ENCODE measurements at places on chromosomes 16 and 17.
A peak's percentile ranks its signal among the peaks of the same experiment; 100 is the strongest.

DNA sequence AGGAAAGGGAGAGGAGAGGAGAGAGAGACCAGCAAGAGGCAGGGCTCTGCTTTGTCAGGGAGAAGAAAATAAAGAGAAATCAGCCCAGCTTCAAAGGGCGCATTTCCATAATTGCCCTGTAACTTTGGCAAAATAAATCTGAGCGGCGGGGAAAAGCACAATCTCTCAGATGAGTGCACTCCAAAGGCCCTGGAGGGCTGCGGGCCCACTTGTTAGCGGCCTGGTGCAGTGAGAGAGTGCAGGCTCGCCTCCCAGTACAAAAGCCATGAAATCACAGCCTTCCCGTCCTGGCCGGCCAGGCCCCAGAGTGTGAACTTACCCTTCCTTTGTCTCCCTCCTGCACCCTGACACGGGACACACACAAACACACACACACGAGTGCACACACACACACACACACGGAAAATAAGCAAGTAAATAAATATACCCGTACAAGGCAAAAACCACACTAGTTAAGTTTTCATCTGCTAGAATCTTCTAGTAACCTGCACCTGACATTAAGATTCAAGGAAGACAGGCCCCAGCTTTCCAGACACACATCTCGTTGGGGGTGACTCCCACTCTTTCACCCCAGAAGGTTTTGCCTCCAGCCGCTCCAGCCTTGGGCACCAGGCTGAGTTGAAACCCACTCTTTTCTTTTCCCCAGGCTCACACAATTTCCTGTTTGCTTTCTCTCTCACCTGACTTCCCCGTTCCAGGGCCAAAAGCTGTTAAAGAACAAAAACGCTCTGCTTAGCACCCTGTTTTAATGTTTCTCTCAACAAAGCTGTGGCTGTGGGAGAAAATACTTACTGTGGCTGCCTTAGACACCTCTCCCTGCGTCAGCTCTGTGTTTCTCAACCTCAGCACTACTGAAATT, 8.5 kb downstream of the IRX3 start:
- no peak for DNase-seq

DNA sequence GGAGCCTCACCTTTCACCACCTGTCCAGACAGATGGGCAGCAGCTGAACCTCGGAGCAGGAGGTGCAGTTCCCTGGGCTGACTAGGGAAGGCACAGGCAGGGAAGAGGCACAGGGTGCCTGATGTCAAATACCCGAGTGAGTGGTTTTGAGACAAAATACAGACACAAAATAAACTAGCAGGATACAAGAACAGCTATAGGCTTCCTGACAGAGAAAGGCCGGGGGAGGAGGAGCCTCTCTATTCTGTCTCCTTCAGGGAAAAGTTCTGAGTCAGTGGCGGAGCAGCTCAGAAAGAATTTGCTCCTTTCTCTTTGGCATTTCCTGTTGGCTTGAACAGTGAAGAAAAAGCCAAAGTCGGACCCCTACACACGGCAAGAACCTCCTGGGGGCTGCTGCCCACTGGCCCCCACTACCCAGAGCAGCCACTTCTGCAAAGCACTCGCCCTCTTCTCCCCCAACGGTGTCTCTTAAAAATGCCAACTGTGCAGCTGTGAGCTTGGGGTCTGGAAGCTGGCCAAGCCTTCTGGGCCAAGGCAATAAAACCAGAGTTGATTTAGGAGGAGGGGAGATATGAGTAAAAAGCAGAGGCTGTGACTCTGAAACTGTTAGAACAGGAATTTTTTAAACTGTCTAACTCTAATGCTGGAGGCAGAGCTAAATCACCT, 14.4 kb upstream of the FAAP100 start:
- no peak for DNase-seq

GRCh38 chr17:13587487-13588338, 14.0 kb downstream of the HS3ST3A1 start:
- DNase-seq = no peak

- DNase-seq = no peak
Measured at GRCh38 chr16:15993541-15993940, 44.1 kb downstream of the ABCC1 start.

- no peak for DNase-seq
Measured at GRCh38 chr16:75193730-75194444, 13.1 kb downstream of the CTRB2 start.

DNA sequence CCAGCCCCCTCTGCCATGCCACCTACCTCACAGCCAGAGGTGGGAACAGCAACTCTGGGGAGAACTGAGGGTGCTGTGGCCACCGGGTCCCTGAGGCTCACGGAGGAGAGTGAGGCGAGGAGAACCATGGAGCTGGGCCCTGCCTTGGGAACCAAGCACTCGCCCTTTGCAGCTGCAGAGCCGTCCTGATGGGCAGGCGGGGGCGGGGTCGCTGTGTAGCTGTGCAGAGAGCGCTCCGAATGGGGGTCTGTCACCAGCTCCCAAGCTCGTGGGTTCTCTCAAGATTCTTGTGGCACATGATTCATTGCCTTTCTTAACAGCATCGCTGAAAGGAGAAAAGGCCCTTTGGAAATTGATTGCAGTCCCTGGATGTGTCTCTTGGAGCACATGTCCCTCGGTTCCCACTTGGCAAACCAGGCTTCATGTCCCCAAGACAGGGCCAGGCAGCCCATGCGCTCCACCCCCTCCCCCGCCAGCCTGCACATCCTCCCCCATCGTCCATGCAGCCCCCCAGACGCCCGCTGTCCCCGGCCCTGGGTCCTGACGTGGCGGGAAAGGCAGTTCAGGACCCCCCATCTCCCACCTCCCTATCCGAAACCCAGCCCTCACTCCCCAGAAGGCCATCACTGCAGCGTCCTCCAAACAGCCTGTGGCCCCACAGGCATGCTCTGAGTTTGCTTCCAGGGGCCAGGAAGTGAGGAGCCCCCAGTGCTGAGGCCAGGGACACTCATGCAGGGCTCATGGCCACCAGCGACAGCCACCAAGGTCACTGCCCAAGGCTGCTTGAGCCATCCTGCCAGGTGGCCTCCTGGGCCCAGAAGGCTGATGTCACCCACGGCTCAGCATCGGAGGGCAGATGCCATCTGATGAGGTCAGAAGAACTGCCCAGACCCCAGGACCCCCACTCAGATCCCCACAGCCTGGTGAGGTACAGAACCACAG, 20.6 kb upstream of the CHMP6 start:
- DNase-seq = no peak

DNA sequence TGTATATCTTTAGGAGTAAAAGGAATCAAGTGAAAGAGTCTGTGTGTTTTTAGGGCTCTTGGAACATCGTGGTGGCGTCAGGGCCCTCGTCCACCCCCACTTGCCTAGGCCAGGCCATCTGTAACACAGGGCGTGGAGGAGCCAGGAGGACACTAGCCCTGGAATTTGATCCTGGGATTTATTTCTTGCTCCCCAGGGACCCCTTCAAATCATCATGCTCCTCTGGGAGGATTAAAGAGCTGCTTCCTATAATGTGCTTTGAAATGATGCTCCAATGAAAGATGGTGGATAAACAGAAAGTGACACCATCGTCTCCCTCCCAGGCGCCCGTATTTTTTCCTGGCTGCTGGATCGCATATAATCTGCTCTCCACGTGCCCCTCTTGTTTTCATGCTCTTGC, 113.3 kb downstream of the AATF start:
- DNase-seq = no peak

GRCh38 chr17:16928406-16929034, 43.4 kb downstream of the TNFRSF13B start:
- no peak for DNase-seq

- no peak for DNase-seq
Measured at GRCh38 chr16:56894331-56894917, 29.4 kb downstream of the SLC12A3 start.

- no peak for DNase-seq
Measured at GRCh38 chr17:7262935-7263800, 890 bp upstream of the CLDN7 start.

DNA sequence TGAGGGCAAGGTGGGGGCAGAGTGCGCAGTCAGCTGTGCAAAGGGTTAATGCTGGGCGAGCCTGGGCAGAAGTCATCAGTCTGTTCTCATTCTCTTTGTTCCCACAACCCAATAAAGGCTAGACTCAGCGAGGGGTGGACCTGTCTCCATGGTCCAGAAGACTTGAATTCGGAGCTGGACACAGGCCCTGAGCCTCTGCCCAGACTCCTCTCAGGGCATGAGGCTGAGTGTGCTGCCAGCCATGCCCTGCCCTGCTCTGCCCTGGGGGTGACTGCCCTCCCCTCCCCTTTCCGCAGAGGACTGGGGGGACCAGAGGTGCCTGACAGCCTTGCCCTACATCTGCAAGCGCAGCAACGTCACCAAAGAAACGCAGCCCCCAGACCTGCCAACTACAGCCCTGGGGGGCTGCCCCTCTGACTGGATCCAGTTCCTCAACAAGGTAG, 54.5 kb downstream of the MRC2 start:
- DNase-seq = no peak

GRCh38 chr17:47857551-47858455, 6.8 kb upstream of the SP6 start:
- no peak for DNase-seq

GRCh38 chr17:82272495-82273326, 789 bp downstream of the CSNK1D start:
- DNase-seq = no peak

GRCh38 chr16:86510465-86511261, at the start of gene FOXF1:
Gene FOXF1 (plus strand): TSS chr16:86510527. CDS start chr16:86510570, 43 bp downstream.
- DNase-seq = no peak

DNA sequence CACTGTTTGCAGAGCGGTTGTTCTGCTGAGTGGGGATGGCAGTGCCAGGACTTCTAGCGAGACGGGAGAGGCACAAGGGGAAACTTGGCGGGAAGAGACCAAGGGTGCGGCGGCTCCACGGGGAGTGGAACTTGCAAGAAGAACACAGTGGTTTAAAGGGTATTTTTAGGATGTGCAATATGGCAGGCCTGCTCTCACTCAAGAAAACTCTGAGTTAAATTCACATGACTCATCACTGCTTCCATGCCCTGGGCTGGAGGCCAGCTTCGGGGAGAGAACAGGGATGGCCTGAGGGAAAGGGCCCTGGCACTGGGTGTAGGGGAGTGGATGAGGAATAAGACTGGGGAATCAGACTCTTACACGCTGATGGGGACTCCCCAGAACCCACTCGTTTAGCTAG, 13.3 kb upstream of the CD300LD start:
- no peak for DNase-seq

DNA sequence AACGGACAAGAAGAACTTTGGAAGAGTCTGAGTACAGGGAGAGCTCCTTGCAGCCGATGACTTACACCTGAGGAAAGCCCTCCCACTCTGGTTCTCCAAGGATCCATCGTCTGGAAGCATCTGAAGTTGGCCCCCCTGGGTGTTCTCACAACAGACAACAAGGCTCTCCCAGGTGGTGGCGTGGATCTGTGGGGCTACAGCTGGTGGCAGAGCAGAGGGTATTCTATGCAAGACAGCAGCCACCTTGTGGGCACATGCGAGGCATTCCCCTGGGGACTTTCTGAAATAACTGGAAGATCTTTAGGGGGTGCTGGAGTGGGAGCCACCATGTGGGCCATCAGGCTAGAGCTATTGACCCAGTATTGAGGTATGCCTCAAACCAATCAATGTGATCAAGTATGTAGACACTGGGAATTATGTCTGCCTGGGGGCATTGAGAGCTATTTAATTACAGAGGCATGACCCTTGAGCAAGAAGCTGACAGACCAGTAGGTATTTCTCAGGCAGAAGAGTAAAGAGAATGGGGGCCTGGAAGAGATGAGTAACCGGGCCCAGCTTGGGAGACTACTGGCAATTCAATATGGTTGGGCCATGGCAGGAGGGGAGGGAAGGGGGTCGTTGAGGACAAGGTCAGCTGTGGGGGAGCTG, 6.9 kb upstream of the KRT19 start:
- DNase-seq = no peak

- DNase-seq = no peak
Measured at GRCh38 chr17:40888196-40888720, 3.2 kb upstream of the KRT20 start.

DNA sequence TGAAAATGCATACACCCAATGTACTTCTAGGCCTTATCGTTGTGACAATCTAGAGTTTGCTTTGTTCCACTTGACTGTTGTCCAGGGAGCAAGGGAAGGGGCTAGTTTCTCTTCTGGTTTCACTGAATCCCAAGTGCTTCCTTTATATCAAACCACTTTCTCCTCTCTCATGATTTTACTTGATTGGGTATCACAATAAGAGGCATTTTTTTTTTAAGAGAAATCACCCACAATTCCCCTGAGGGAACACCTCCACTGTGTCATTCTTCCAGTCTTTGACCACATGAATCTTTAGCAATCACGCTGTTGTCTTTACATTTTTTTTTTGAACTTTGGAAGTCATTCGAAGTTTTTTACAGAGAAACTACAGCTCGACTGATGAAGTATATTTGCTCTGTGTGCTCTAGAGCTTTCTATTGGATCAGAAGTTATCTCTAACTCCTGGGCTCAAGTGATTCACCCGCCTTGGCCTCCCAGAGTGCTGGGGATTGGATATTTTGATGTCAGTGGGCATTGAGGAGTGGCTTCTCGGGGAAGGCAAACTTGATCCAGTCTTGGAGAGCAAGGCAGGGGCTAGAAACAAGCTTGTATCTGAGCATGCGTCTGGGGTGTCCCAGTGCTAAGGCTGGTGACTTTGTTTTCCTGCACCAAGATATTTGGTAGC, 3.0 kb downstream of the CDH1 start:
- no peak for DNase-seq

DNA sequence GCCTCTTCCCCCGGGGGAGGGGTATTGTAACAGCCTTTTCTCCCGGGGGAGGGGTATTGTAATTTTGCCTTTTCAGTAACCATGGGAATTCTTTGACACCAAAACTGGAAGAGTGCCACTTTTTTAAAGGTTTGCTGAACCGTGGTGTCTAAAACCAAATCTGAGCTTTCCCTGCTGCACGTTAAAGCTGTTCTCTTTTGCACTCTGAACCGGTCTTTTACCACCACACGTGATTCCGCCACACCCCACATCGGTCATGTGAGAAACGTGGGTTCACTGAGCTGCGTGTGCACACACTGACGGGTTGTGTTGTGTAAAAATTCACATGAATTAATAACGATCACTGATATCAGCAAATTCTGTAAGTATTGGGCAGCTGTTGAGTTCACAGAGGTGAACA, 9.2 kb upstream of the ACSF3 start:
- no peak for DNase-seq

- DNase-seq = peak; percentile 67
Measured at GRCh38 chr17:29617125-29617480, 5.6 kb downstream of the CORO6 start.

DNA sequence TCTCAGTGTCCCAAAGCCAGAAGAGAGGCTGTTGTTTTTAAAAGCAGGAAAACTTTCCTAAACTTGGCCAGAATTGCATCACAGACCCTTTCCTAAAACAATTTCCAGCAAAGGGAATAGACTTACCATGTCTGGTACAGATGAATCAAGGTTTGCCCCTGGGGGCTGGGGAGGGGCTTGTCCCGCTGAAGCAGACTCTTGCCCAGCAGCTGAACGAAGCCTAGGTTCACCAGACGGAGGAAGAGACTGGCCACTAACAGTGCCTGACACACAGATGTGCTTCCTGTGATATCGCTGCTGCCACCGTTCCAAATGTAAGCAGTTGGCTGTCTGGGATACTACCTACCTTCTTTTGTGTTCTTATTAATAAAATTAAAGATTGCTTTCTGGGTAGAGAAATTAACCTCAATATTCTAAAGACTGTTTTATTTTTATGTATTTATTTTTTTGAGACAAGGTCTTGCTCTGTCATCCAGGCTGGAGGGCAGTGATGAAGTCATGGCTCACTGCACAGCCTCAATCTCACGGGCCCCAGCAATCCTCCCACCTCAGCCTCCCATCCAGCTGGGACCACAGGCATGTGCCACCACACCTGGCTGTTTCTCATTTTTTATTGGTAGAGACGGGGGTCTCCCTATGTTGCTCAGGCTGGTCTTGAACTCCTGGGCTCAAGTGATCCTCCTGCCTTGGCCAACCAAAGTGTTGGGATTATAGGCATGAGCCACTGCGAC, 13.5 kb downstream of the PRCD start:
- no peak for DNase-seq

All from stimulated activated CD8-positive, alpha-beta memory T cell treated with anti-CD3 and anti-CD28 coated beads, Interleukin-2, amount 100 ng/mL, for 1 hour (primary cell).